ENCODE measurements at places on chromosomes 2 and 18.
A peak's percentile ranks its signal among the peaks of the same experiment; 100 is the strongest.

DNA sequence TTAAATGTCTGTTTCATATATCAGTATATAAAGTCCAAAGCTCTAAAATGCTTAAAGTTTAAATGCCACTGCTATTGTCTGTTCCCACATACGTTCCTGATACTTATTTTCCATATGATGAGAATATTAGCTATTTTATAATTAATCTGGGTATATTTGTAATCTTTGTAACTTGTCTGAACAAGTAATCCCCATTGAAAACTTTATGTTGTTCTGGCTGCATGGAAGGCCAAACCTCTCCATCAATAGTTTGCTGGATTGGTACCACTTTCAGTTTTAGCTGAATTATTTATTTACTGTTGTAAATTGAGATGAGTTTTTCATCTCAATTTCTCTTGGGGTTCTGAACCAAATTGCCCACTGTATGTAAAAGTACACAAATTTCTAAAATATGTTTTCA lies 1.5 kb downstream of the MBD5 start:
- DNase-seq: no peak
- no peaks in the 10 kb centered on the region for H3K27me3 ChIP-seq
- no peak overlapping the region for H3K4me3 ChIP-seq
- H3K27ac ChIP-seq: no peak overlapping the region
- H3K4me1 ChIP-seq: no peaks in the 10 kb centered on the region

DNA sequence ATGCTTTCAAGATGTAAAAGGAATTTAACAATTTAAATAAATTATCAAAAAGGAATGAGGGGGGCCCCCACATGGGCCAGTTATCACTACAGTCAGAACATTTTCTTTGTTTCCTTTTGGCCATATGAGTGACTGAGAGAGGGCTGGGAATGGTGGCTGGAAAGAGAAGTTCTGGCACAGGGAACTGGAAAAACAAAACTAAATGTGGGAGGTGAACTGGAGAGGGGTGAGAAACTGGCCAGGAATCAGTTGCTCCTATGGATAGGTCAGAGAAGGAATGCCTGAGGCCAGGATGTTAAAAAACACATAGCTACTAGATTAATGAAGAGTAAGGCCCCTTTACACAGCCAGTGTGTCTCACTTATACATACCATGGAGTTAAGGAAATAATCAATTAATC lies 121.0 kb downstream of the RBMS1 start:
- no peak for DNase-seq
- H3K27ac ChIP-seq: no peak overlapping the region
- peaks cover 9% of the 10 kb centered on the region for H3K4me1 ChIP-seq

DNA sequence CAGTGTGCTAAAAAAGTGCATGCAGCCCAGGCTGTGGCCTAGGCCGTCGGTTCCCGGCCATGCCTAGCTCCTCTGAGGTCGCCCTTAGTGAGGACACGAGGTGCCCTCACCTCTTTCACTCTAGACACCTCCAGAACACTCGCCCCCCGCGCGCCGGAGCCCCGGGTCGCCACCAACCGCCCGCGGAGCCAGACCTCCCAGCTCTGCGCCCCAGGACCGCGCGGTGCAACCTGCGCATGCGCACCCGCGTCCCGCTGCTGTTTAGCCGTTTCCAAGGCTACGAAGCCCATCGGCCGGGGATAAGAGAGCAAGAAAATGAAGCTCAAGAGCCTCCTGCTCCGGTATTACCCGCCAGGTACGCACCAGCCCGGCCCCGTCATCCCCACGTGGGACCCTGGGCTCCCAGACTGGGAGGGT lies at the start of gene DAW1:
TSS of gene DAW1 (plus strand) at position 257 of the 417 bp plus-strand sequence. CDS start at position 316, 59 bp downstream.
- H3K4me3 ChIP-seq: peak within 1 kb of the TSS; percentile 41
- DNase-seq: no peak
- H3K27me3 ChIP-seq: no peaks in the 10 kb centered on the region
- no peaks in the 10 kb centered on the region for H3K4me1 ChIP-seq
- H3K36me3 ChIP-seq: no peaks in the 10 kb centered on the region

- no peaks in the 10 kb centered on the region for H3K27me3 ChIP-seq
- H3K36me3 ChIP-seq: no peaks in the 10 kb centered on the region
- no peak overlapping the region for H3K27ac ChIP-seq
- no peak overlapping the region for H3K4me3 ChIP-seq
- no peak for DNase-seq
These were observed 46.3 kb upstream of the GRB14 start for GRCh38 chr2:164667566-164667965.

DNA sequence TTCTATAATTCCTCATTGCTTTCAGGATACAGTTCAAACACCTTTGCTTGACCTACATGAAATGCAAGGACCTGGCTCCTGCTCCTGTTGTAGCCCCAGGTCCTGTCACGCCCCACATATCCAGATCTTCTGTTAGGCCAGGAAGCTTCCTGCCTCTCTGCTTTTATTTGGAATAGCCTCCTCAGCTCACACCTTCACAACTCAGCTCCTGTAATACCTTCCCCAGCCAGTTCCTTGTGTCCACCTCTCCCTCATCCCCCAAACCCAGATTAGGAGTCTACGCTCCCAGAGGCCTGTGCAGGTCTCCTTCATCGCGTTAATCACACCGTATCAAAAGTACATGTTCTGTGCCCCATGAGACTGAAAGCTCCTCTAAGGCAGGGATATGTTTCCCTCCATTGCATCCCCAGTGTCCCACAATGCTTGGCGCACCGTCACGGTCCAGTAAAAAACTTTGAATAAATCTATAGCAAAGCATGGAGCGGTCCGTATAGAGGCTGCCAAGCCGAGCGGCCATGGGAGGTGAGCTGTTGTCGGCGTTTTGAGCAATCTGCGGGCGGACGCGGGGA lies 371 bp downstream of the MDH1B start:
- no peak overlapping the region for H3K27ac ChIP-seq
- H3K4me3 ChIP-seq: peak overlapping the region; percentile 83
- DNase-seq: no peak
- H3K4me1 ChIP-seq: no peaks in the 10 kb centered on the region
- peaks cover 3% of the 10 kb centered on the region for H3K36me3 ChIP-seq

- no peak for DNase-seq
- no peak overlapping the region for H3K4me3 ChIP-seq
- 0 out of 2 replicates have a peak, but pooled peaks cover 3% of the 10 kb centered on the region for H3K4me1 ChIP-seq
- H3K27ac ChIP-seq: no peak overlapping the region
- no peaks in the 10 kb centered on the region for H3K36me3 ChIP-seq
These were observed 150.1 kb upstream of the RIOK3 start for GRCh38 chr18:23302851-23303527.

GRCh38 chr2:567865-568638 lies 109.2 kb downstream of the TMEM18 start:
- no peak overlapping the region for H3K4me3 ChIP-seq
- H3K27me3 ChIP-seq: no peaks in the 10 kb centered on the region
- DNase-seq: no peak
- no peaks in the 10 kb centered on the region for H3K36me3 ChIP-seq

DNA sequence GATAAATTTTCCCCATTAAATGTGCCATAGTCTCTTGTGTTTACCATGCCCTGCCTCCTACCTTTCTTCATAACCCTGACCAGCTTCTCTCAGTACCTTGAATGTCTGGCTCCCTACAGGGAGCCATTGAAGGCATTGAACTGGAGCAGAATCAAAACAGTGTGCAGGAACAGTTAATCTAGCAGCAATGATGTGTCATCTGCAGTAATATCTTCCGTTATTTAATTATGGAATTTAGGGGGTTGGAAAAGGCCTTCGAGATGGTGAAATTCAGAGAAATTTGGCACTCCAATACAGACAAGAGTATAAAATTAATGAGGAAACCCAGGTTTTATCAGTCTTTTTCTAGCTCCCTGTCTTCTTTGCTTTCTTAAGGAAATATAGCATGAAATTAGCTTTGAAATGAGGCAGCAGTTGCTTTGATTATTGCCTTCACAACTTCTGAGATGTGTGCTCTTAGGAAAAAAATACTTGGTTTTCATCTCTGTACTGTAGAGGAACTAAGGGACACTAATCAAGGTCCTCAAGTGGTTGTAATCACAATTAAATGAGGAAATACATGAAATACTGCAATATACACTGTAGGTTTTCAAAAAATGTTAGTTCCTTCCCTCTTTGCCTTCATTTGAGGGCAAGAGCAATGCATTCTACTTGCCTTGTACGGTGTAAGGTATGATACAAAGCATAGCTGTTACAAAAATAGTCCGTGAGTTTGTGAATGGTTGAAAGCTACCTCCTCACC lies 369.1 kb downstream of the SETBP1 start:
- H3K4me3 ChIP-seq: no peak overlapping the region
- DNase-seq: no peak
- H3K36me3 ChIP-seq: no peaks in the 10 kb centered on the region
- H3K27me3 ChIP-seq: no peaks in the 10 kb centered on the region
- no peaks in the 10 kb centered on the region for H3K4me1 ChIP-seq

DNA sequence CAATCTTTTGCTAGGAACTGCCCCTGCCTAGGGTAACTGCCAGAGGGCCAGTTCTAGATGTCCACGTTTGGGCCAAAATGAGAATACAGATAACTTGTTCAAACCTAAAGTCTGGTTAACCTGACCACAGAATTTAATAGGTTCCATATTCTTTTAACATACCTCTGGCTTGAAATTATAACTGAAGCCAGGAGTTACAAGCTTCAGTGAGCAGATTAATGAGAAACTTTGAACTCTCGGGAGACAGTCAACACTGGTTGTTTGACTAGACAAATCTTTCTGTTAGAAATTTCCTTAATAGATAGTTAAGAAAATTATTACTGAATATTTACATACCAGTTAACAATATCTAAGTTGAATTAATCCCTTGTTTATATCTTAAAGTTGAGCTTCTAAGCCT lies 110.0 kb upstream of the KLF7 start:
- no peaks in the 10 kb centered on the region for H3K36me3 ChIP-seq
- DNase-seq: no peak
- H3K4me3 ChIP-seq: no peak overlapping the region
- H3K27me3 ChIP-seq: no peaks in the 10 kb centered on the region
- no peaks in the 10 kb centered on the region for H3K4me1 ChIP-seq

DNA sequence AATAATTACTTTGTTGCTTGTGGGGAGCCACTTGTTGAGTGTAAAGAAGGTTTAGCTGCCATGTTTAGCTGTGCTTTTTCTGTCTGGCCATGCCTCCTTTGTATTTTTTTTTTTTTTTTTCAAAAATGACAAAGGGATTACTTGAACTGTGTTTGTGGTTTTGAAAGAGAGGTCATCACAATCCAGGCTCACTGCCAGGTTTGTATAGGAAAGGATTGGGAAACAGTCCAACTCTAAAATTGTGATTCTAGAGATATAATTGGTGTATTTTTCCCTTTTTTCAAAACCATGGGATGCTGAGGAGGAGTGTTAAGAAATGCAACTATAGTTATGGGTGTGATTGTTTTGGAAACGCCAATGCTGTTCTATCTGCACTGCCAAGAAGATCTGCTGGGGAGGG lies 4.3 kb downstream of the ITPRIPL1 start:
- H3K4me3 ChIP-seq: no peak overlapping the region
- no peaks in the 10 kb centered on the region for H3K27me3 ChIP-seq
- no peaks in the 10 kb centered on the region for H3K4me1 ChIP-seq
- DNase-seq: no peak
- peaks cover 5% of the 10 kb centered on the region for H3K36me3 ChIP-seq
- H3K27ac ChIP-seq: no peak overlapping the region

DNA sequence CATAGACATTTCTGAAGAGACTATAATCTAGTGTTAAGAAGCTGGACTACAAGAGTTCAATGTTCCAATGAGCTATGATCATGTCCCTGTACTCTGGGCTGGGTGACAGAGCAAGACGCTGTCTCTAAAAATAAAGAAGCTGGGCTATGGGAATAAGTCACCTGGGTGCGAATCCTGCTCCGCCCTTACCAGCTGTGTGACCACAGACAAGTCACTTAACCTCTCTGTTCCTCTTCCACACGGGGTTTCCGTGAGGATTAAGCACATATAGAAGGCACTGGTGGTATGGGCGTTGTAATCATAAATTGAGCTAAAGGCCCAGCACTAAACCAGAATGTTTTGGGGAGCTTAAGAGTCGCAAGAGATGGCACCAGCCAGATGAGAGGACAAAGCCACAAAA lies 178.5 kb downstream of the HAUS1 start:
- DNase-seq: no peak
- H3K27me3 ChIP-seq: no peaks in the 10 kb centered on the region
- no peak overlapping the region for H3K27ac ChIP-seq
- H3K4me1 ChIP-seq: no peaks in the 10 kb centered on the region
- no peaks in the 10 kb centered on the region for H3K36me3 ChIP-seq
- no peak overlapping the region for H3K4me3 ChIP-seq

DNA sequence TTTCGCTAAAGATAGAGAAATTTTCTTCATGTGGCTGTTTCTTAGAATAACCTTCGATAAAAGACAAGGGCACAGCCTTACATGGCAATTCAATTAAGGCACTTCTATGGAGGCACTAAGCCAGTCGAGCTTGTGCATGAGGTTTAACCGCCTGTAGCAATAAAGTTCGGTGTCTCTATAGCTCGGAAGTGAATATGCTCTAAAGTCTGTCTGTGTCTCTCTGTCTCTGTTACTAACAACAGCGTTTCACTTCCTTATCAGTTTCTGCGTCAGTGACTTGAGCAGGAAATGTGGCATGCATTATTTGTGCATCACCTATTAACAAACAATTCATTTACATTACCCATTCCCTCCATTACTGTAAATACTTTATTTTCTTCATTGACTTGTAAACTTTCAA lies 365.1 kb upstream of the NETO1 start:
- no peaks in the 10 kb centered on the region for H3K4me1 ChIP-seq
- no peaks in the 10 kb centered on the region for H3K36me3 ChIP-seq
- no peak overlapping the region for H3K27ac ChIP-seq
- no peak overlapping the region for H3K4me3 ChIP-seq

DNA sequence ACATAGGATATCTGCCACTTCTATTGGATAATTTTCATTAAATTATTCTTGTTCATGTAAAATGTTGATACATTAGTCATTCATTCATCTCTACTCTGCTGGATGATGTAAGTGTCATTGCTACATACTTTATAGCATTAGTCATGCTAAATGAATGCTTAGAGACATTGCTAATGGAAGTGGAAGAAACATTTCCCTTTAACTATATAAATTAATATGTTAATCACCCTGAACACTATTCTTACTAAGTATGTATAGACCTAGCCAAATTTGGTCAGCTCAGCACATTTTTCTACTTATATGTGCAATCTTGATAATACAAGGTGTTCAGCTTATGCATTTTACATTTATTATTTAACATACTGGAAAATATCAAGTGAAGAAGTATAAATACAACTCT lies 160.2 kb downstream of the DPP4 start:
- H3K4me1 ChIP-seq: no peaks in the 10 kb centered on the region
- no peaks in the 10 kb centered on the region for H3K36me3 ChIP-seq
- H3K27ac ChIP-seq: no peak overlapping the region
- no peak for DNase-seq

- no peaks in the 10 kb centered on the region for H3K27me3 ChIP-seq
- H3K4me3 ChIP-seq: no peak overlapping the region
- no peaks in the 10 kb centered on the region for H3K4me1 ChIP-seq
These were observed 14.7 kb downstream of the CDK15 start for GRCh38 chr2:201821080-201821479.

- H3K27ac ChIP-seq: no peak overlapping the region
- H3K36me3 ChIP-seq: no peaks in the 10 kb centered on the region
- DNase-seq: no peak
- no peaks in the 10 kb centered on the region for H3K4me1 ChIP-seq
These were observed 1146.9 kb upstream of the NRXN1 start for GRCh38 chr2:52178845-52179244.

Measured in iPS DF 6.9 (cell line).